ENCODE measurements at places on chromosomes 5 and 9. TPM values are rescaled to one million over a fixed set of nuclear protein-coding genes. Genes with fewer than 3 reads are reported as not detected.
A peak's percentile ranks its signal among the peaks of the same experiment; 100 is the strongest.

- no peak for DNase-seq
Measured at GRCh38 chr9:37386988-37387387, 35.5 kb upstream of the GRHPR start.

GRCh38 chr9:98550206-98550820, 158.4 kb downstream of the GABBR2 start:
- DNase-seq, result no peak

GRCh38 chr5:142680605-142681259, 5.2 kb downstream of the FGF1 start:
- peak; percentile 67 for DNase-seq

DNA sequence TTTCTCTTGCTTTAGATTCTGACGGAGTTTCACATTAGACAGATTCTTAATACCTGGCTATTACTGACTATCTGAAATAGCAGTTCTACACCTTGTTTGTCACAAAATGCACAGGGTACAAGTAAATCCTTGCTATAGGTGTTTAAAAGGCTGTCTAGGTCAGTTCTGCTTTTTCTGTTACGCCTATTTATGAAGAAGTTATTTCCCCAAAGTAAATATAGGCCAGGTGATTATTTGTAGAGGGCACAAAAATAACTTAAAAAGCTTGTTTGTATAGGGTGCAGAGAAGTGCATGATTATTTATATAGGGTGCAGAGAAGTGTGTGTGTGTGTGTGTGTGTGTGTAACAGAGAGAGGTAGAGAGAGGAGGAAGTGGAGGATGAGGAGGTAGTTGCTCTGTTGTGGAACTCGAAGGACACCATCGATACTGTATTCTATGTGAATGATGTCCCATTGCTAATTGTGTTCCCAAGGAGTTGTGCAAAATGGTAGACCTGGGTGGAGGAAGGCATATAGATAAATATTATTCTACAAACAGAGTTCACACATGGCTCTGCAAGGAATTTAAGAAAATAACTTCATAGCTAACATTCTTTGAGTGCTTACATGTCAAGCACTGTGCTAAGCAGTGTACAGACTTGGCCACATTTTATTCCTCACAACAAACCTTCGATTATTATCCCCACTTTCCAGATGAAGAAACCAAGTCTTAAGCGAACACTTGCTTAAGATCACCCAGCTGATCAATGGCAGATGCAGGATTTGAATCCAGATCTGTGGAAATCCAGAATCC, 96.3 kb upstream of the EQTN start:
- DNase-seq, result no peak

GRCh38 chr5:119357808-119358529, 2.1 kb downstream of the TNFAIP8 start:
- DNase-seq, result no peak

GRCh38 chr5:8864053-8864452, 681.8 kb downstream of the SEMA5A start:
- peak; percentile 34 for DNase-seq

- peak; percentile 73 for DNase-seq
Measured at GRCh38 chr9:80012557-80013330, 441.0 kb downstream of the TLE4 start.

DNA sequence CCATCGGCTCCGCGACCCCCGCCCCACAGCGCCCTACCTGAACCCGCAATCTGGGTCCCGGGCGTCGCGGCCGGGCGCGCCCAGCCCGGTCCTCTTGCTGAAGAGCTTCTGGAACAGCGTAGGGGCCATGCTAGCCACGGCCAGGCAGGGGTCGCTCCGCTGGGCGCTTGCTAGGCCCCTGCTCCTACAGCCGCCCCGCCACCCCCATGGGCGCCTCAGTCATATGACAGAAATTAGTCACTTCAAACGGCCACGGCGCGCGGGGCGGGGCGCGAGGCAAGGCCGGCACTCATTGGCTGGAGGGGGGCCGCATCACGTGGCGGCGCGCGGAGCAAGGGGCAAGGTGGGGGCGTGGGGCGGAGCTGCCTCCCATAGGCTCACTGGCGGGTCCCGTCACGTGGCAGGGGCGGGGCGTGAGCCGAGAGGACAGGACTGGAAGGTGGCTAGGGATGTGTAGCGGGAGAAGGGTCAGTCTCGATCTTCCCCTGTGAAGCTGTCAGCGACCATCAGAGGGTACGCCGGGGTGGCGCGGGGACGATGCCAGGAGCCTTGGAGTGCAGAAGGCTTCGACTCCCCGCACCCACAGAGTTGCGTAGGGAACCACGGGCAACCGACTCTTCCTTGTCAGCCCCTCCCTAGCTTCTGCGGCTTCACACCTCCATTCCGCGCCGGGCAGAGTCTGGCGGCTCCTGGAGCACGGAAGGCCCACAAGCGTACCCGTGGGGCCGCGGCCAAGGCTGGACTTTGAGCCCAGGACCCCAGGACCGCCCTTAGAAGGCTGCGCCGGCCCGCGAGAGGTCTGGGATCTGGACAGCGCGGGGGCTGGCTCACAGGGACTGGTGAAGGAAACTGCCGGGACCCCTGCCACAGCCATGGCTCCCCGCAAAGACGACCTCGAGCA, at the start of gene FNIP1:
FNIP1 (minus strand) TSS at position 225 of the 901 bp plus-strand sequence; CDS start at position 129, 96 bp downstream.
- DNase-seq, result peak; percentile 98

- DNase-seq, result no peak
Measured at GRCh38 chr5:143469125-143469524, 65.6 kb upstream of the NR3C1 start.

DNA sequence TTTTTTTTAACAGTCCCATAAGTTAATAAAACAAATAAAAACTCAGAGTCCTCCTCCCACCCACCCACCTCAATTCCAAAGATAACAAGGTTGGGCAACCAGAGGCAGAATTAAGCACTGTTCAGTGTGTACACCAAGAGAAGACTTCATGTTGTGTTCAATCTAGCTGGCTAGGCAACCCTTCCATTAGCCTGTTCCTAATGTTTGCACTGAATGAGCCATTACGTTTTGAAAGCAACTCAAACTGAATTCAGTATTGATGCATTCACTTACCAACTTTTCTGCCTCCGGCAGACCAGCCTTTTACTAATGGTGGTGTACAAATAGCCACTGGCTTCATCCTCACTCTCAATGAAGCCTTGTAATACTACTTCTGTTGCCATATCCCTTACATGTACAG, 47.5 kb downstream of the PBX3 start:
- no peak for DNase-seq

- no peak for DNase-seq
Measured at GRCh38 chr5:67792891-67793290, 422.7 kb upstream of the PIK3R1 start.

GRCh38 chr9:20760246-20760891, 76.3 kb downstream of the FOCAD start:
- DNase-seq, result no peak

DNA sequence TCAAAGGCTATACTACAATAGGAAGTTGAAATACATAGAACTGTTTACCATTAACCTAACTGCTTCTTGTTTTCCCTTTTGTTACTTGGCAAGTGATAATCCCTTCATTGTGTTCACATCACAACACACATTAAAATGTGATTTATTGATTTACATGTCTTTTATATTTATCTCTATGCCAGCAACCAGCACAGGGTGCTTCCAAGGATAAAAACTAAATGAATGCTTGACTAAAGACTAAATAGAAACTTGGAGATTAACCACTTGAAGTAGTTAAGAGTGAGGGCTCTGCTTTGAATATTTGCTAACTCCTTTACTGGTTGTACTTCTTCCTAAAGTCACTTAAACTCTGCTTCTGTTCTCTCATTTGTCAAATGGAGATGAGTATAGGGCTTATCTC, 1730.6 kb downstream of the EFNA5 start:
- no peak for DNase-seq

- no peak for DNase-seq
Measured at GRCh38 chr9:111179577-111179976, 141.3 kb upstream of the LPAR1 start.

GRCh38 chr5:24222876-24223275, 421.9 kb downstream of the CDH10 start:
- DNase-seq, result no peak

GRCh38 chr9:37528652-37529471, 43.1 kb downstream of the POLR1E start:
- no peak for DNase-seq

DNA sequence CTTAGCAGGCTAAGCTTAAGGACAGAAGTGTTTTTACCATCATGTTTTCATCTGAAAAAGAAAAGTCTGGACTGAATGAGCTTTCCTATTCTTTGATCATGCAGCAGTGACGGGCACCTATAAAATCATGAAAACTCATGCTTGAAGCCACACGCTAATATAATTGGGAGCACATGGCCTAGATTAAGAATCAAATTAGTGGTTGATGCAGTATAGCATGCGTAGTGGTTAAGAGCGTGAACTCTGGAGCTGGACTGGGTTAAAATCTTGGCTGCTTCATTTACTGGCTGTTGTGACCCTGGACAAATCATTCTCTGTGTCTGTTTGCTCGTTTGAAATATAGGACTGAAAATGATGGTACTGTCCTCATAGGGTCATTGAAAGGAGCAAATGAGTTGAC, 49.9 kb upstream of the IL13 start:
- DNase-seq, result no peak

ENTREP1 gene
- total RNA-seq, result 3.7 TPM

PHF24 gene
- total RNA-seq, result not detected

HMCN2 gene
- total RNA-seq, result 0.21 TPM

OR1L6 gene
- not detected for total RNA-seq

IFNK gene
- not detected for total RNA-seq

AGXT2 gene
- total RNA-seq, result not detected

ZFP37 gene
- 7.8 TPM for total RNA-seq

ABLIM3 gene
- 126 TPM for total RNA-seq

ASTN2 gene
- total RNA-seq, result 25.3 TPM

DPYSL3 gene
- 16.4 TPM for total RNA-seq
